ENCODE measurements at places on chromosomes 4 and X.

DNA sequence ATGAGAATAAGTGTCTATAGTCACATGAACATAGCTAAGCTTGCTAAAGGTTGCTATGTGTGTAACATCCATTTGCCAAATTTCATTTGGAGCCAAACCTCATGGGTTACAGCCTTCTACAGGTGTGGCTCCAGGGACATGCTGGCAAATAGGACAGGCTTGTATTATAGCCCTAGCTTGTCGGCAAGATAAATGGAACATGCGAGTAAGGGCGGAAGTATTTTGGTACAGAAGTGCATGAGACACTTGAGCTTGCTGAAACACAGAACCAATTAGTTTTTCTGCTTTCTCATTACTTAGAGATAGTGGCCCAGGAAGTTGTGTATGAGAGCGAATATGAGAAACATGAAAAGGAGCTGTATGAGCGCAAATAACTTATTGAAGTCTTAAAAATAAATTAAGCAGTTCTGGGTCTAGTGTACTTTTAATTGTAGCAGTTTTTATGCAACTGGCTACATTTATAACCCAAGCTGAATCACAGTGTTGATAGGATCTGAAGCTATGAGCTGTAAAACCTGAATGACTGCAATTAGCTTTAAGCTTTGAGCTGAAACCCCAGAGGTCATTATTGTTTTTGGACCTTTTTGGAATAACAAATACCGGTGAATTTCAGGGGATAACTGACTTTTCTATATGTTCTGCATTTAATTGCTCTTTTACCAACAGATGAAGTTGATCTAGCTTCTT is 64.6 kb downstream of the KDM5C start:
- no peak for DNase-seq

GRCh38 chr4:105130945-105131344 is 15.7 kb upstream of the TET2 start:
- no peak for DNase-seq

GRCh38 chr4:55398966-55399365 is 3.2 kb downstream of the TMEM165 start:
- no peak for DNase-seq

DNA sequence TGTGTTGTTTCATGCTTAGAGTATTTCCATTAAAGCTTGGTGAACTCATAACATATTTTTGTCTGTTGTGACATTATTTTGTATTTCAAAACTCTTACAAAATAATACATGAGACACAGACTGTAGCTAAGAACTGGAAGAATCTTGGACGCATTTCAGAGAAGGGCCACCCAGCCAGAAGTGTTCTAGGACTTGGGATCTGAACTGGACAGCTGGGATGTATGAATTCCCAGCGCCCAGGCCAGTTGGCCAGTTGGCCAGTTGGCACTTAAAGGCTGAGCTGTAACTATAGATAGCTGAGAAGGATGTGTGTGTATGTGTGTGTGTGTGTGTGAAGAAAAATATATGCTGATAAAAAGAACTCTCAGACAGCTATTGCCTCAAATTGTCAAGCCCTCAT is 193.4 kb upstream of the GPR101 start:
- no peak for DNase-seq

DNA sequence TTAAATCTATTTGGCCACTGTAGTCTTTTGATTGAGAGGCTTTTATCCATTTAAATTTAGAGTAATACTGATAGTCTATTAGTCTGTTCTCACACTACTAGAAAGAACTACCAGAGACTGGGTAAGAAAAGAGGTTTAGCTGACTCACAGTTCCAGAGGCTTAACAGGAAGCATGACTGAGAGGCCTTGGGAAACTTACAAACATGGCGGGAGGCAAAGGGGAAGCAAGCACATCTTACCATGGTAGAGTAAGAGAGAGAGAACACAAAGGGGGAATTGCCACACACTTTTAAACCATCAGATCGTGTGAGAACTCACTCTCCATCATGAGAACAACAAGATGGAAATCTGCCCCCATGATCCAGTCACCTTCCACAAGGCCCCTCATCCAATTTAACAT is 410.9 kb downstream of the PDGFC start:
- DNase-seq: no peak

DNA sequence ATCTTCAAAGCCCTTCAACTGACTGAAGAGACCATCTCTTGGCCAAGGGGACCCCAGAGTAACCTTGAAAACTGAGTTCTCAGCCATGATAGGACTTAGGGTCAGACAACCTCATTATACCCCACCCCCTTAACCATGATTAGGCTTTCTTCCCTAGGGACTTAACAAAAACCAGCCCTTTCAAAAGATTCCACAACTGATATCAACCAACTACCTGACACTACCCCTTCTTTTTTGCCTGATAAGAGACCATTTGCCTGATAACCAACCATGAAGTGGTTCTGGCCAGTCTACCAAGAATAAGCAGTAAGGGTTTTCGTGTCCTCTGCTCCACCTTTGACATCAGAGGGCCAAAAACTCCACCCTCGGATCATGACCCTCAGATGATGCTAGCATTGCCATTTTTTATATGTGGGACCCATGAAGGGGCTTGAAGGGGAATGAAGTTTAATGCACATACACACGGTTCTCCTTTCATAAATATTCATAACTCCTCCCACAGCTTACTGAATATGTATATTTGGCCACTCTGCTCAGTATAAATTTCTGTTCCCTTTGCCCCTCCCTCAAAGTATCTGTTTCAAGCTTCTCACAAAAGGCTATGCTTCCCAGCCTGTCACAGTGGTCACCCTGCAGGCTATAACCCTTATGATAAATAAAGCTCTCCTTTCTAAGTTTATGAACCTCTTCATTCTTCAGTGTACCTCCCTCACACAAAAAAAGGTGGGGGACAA is 12.3 kb downstream of the TBCK start:
- DNase-seq: no peak

- DNase-seq: no peak
These were observed 76.9 kb upstream of the RPL34 start for GRCh38 chr4:108543359-108543968.

GRCh38 chrX:134388161-134389109 is 71.5 kb upstream of the HPRT1 start:
- DNase-seq: no peak

GRCh38 chrX:96394598-96394997 is 290.0 kb upstream of the DIAPH2 start:
- DNase-seq: no peak

- no peak for DNase-seq
These were observed 102.1 kb downstream of the ITIH6 start for GRCh38 chrX:54695816-54696487.

- no peak for DNase-seq
These were observed 23.3 kb upstream of the MTM1 start for GRCh38 chrX:150544835-150545770.

DNA sequence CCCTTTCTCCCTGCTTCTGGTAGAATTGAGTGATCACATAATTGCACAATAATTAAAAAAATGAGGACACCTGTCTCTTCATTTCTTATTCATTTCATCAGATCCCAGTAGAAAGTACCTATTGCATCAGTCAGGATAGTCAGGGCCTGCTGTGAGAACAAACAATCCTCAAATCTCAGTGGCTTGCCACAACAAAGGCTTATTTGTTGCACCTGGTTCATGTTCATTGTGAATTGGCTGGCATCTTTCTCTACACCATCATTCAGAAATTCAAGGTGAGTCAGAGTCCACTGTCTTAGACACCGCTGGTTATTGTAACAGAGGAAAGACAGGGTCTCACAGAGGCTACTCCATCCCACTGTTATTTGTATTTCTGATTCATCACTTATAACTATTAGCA is 409.8 kb downstream of the STIM2 start:
- no peak for DNase-seq

- DNase-seq: no peak
These were observed 157.9 kb upstream of the DKK2 start for GRCh38 chr4:107194005-107194404.

DNA sequence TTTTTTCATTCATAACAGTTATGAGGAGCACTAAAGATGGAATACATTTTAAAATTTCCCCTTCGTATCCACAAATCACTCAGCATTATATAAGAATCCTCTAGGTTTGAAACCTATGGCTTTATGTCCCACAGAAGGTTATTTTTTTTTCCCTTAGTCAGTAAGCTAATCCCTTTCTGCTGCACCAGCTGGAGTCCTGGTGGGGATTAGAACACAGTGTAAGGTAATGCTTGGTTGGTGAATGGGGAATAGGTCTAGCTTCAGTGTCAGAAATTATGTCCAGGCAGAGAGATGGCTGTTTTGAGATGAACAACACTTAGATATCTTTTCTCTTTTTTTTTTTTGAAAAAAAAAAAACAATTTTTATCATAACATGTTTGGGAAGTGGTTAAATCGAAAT is 116.6 kb downstream of the RASGEF1B start:
- no peak for DNase-seq

- no peak for DNase-seq
These were observed 24.3 kb downstream of the HS3ST1 start for GRCh38 chr4:11404431-11404830.

DNA sequence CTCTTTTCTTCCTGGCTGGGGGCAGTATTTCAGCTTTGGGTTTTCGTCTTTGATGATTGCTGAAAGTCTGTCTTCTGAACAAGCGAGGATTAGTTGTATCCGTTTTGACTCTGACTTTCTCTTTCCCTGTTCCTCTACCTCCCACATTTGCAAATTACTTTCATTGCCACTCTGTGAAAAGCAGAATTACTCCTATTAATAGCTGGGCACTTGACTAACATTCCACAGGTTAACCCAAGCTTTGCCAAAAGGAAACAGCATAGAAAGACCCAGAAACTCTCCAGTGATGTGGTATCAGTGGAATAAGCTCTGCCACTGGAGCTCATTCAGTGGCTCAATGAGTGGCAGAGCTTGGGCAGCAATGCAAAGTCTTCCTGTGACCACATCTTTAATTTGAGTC is 238.9 kb downstream of the PALLD start:
- DNase-seq: no peak

- DNase-seq: no peak
These were observed 89.6 kb upstream of the MAD2L1 start for GRCh38 chr4:120156120-120156718.

DNA sequence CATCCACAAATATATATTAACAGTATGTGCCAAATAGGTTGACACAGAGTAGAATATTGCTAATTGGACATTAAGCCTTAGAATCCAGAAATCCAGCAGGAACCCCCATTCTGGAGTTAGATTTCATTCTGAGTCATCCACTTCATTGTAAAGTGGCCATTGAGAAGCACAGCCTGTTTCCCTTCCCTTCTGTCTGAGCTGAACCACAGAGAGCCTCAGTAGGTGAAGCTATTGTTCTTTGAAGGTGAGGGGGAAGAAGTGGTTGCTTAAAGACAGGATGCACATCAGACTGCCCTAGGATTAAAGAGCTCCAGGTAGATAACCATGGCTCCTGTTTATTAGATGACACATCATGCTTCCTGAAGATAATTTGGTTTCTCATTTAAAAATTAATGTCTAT is 30.6 kb upstream of the MCF2 start:
- no peak for DNase-seq

DNA sequence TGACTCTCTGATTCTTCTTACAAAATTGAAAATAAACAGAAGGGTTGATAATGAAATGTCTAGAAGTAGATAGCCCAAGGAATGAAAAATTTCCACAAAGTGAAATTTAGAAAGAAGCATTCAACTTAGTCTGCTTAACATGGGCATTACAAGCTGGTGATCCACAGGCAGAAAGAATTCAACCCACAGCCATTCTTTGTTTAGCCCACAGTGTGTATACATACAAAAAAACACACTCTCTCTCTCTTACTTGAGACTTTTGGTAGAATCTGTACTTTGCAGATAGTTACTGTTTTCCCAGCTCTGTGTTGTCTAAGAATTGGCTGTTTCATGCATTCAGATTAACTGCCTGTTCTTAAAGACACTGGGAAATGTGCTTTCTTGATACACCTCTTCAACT is 159.8 kb downstream of the SLC4A4 start:
- no peak for DNase-seq

GRCh38 chr4:14069886-14070285 is 442.4 kb upstream of the BOD1L1 start:
- no peak for DNase-seq

GRCh38 chr4:3816983-3817960 is 51.1 kb downstream of the ADRA2C start:
- DNase-seq: no peak

DNA sequence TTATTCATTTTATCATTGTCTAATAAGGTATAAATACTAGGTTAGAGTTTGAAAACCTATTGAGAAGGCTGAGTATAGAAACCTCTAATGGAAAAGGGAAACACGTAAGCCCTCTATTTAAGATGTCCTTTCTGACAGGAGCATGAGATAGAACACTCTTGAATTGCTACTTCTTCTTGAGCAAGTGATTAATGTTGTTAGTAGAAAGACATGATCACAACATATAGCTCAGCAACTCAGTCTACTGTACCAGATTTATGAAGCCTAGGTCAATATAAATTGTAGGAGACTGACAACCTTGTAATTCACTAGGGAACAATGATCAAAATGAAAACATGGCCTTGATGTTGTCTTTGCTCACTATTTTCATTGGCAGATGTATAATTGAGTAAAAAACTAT is 189.7 kb downstream of the ANTXR2 start:
- DNase-seq: no peak

DNA sequence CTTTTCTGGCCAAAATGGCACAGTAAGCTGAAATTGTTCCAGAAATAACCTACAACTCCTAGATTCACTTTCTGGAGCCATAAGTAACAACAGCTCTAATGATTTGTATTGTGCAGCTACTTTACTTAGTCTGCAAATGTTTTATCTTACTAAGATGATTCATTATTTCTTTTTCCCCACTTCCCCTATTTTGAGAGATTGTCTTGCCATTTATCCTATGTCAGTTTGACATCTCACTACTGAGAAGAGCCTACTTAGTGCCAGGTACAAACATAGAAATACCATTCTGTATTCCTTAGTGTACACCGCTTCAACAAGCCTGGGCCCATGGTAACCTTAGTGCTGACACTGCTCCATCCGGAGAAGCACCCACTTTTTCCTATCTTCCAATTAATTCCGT is 13.8 kb upstream of the STK26 start:
- DNase-seq: no peak

GRCh38 chrX:39822133-39822748 is 275.5 kb downstream of the BCOR start:
- no peak for DNase-seq

- DNase-seq: no peak
These were observed 568.1 kb upstream of the DIPK2B start for GRCh38 chrX:45768666-45769236.

GRCh38 chr4:87147116-87147515 is 73.3 kb downstream of the KLHL8 start:
- DNase-seq: no peak

All from stimulated activated CD4-positive, alpha-beta T cell treated with anti-CD3 and anti-CD28 coated beads, Interleukin-1b, Interleukin-23, amount 100 ng/mL, for 4 hours (primary cell).